Spinal cord (tissue), 10 donors: ENCODE measurements at places on chromosomes 1 and 21.

DNA sequence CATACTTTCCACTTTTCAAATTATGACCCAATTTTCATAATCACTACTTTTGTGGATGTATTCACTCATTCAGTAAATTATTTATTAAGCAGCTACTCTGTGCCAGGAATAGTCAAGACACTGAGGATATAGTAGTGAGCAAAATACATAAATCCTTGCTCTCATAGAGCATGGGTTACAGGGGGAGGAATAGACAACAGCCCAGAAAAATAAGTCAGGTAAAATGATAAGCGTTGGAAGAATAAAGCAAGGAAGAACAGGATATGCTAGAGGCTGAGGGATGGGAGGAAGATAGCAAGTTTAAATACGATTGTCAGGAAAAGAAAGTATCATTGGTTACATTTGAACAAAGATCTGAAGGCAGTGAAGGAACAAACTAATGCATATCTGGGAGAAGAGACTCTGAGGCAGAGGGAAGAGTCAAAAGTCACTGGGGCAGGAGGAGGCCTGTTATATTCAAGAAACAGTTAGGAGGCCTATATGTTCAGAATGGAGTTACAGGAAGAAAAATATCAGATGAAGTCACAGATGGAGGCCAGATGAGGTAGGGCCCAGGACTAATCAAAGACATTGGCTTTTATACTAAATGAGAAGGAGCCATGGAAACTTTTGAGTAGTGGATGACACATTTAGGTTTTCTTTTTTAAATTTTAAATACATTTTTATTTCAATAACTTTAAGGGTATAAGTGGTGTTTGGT is 42.9 kb downstream of the SEC22B start:
- no peak overlapping the region for H3K4me3 ChIP-seq
- DNase-seq = no peak
- no peaks in the 10 kb centered on the region for H3K36me3 ChIP-seq

GRCh38 chr1:109637446-109637845 is 17.8 kb downstream of the AMPD2 start:
- no peak overlapping the region for H3K27ac ChIP-seq
- H3K36me3 ChIP-seq = peaks cover 14% of the 10 kb centered on the region
- H3K4me3 ChIP-seq = no peak overlapping the region
- DNase-seq = no peak
- H3K4me1 ChIP-seq = peaks cover 20% of the 10 kb centered on the region
- H3K27me3 ChIP-seq = no peaks in the 10 kb centered on the region

- H3K4me1 ChIP-seq = peaks cover 48% of the 10 kb centered on the region
- H3K27ac ChIP-seq = no peak overlapping the region
- no peaks in the 10 kb centered on the region for H3K27me3 ChIP-seq
- peaks cover 33% of the 10 kb centered on the region for H3K36me3 ChIP-seq
- DNase-seq = no peak
These were observed 3.9 kb upstream of the HES4 start for GRCh38 chr1:1003618-1004419.

- H3K27me3 ChIP-seq = no peaks in the 10 kb centered on the region
- H3K4me3 ChIP-seq = no peak overlapping the region
- H3K4me1 ChIP-seq = no peaks in the 10 kb centered on the region
- DNase-seq = no peak
- H3K36me3 ChIP-seq = no peaks in the 10 kb centered on the region
These were observed 1093.1 kb downstream of the MRPL39 start for GRCh38 chr21:24514081-24514733.
